ENCODE measurements at places on chromosomes 16 and 17. TPM values are rescaled to one million over a fixed set of nuclear protein-coding genes. Genes with fewer than 3 reads are reported as not detected.

Gene HOXB4
- total RNA-seq, result 3.0 TPM

Gene SLC13A2
- not detected for total RNA-seq

GRCh38 chr16:84599521-84600202 is 18.2 kb downstream of the COTL1 start:
- peak; percentile 55 for DNase-seq

DNA sequence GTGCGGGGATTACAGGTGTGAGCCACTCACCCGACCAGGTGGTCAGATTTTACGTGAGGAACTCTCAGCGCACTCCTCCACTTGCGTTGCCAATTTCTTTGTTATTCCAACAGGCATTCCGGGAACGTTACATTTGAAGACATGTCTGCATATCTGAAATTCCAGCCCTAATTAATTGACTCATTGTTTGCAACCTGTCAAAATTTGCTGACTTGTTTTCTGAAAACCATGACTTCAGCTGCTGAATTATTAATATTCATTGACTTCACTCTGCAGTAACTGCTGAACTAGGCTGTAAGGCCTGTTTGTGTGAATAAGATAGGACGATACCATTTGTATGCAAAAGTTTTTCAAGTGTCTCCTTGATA is 16.6 kb downstream of the G6PC1 start:
- DNase-seq, result no peak

Gene FAM20A
- not detected for total RNA-seq

Gene ENPP7
- total RNA-seq, result not detected

Gene CACNG3
- total RNA-seq, result not detected

- DNase-seq, result no peak
Observed at GRCh38 chr17:21243516-21244303, 9.5 kb downstream of the NATD1 start.

GRCh38 chr16:1262846-1263221 is 7.0 kb downstream of the TPSD1 start:
- no peak for DNase-seq

DNA sequence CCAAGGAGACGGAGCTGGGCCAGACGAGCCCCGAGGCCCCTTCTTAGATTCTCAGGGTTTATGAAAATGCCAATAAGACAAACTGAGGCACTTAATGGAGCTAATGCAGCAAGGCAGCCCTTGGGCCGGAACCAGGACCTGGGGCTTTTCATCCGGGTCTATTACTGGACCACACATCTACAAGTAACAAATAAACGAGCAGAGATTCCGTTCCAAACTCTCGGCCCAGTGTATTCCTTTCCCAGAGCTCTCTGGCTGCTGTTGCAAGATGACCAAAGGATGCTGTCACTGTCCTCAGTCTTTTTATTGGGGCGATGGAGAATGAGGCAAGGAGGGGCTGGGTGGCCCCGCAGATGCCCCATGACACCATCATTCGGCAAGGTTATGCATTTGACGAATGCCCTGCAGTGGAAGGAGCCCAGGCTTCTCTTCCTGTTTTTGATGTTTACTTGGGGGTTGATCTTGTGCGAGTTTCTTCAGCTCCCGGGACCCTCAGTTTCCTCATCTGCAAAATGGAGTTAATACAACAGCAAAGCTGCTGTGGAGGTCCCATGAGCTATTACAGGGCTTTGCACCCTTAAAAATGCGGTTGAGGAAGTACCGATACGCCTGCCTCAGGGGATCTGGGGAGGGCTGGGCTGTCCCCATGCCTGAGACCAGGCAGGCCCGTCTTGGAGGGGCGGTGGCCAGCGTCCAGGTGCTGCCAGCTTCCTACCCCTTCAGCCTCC is 1.1 kb upstream of the NTN1 start:
- no peak for DNase-seq

GRCh38 chr16:88951989-88952388 is 25.0 kb downstream of the CBFA2T3 start:
- no peak for DNase-seq

GRCh38 chr17:71202449-71202848 is 918.4 kb upstream of the SOX9 start:
- no peak for DNase-seq

DNA sequence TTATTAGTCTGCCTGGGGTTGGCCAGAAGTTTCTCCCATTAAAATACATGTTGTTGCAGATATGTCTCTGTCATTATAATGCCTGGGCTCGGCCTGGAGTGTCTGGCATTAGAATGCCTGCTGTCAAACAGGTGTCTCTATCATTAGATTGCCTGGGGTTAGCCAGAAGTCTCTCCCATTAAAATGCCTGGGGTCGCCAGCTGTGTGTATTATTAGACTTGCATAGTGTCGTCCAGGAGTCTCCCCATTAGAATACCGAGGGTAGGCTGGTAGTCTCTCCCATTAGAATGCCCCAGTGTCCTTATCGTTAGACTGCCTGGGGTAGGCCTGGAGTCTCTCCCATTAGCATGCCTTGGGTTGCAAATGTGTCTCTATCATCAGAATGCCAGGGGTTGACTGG is 2270.8 kb downstream of the TP53TG3F start:
- DNase-seq, result no peak

GRCh38 chr16:85768199-85768598 is 17.3 kb upstream of the C16orf74 start:
- no peak for DNase-seq

DNA sequence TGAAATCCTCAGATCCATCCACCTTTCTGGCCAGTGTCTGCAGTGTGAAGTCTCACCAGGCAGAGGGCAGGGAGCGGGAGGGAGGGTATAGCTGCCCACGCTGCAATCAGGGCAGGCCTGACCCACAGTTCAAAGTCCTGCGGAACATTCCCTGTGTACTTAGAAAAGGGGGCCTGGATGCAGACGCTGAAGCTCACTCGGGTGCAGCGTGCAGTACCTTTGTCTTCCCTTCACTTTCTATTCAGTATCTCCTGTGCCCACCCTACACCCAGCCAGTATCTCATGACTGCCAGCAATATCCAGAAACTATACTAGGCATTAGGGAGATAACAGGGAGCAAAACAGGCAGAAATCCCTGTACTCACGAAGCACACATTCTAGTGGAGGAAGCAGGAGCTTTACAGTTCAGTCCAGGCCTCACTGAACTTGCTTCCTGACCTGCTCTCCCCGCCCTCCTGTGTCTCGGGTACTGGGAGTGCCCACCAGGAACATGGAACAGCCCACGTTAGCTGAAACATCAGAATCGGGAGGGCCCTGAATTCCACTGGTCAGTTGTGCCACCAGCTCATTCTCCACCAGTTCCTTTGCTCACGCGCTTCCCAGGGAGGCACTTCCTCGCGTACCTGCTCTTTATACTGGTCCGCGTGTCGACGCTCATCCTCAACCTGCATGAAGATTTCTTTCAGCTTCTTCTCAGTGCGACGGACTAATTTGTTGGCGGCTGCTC is 42.2 kb downstream of the NDEL1 start:
- DNase-seq, result no peak

Gene DUXB
- not detected for total RNA-seq

- no peak for DNase-seq
Observed at GRCh38 chr17:82876602-82877379, 37.0 kb upstream of the ZNF750 start.

DNA sequence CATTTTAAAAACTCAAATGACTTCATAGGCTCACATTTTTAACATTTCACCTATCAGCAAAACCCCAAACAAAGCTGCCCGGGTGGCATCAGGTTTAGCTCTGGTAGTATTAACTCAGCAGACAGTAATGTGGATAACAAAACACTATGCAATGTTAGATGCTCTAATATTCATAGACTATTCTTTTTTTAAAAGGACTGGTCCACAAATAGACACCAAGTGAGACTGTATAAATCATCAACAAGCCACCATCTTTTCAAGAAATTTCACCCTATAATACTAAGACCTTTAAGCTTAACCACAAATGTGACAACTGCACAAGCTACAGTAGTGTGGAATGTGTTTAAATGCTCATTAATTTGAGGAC is 20.2 kb downstream of the SNN start:
- no peak for DNase-seq
